Brain (organoid and tissue), 16 donors: ENCODE measurements at places on chromosomes 3 and 15.
A peak's percentile ranks its signal among the peaks of the same experiment; 100 is the strongest.

- no peak for DNase-seq
Measured at GRCh38 chr15:56984681-56985481, 66.4 kb downstream of the TCF12 start.

DNA sequence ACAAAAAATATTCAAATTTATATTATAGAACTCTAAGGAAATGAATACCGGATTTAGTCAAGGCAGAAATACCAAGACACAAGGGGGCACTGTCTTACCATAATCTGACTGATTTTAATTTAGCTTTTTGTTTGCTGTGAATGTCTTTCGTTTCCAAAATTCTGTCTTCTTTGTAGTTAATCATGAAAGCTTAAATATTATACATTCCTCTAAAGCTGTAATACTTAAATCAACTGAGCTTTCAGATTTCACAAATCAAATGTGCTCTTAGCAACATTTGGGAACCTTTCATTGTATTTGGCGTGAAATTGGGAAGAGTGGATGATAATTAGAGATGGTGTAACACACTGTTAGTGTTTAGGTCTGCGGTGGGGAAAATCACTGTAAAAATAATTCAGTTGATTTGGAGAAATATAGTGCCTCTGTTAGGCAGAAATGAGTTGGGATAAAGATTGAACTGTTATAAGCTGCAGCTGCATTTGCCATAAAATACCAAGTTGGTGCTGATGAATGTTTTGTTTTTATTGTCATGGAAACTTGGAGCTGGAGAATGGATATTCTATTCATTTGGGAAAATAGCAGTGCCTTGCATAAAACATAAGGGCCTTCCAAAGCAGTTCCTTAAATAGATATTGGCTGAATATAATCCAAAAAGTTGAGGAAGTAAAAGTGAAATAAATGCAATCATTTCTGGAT lies 228.2 kb downstream of the TCF12 start:
- DNase-seq, result peak; percentile 84

- no peak for DNase-seq
Measured at GRCh38 chr15:66850078-66850991, 148.3 kb downstream of the SMAD6 start.

- no peak for DNase-seq
Measured at GRCh38 chr3:188796122-188796631, 375.6 kb upstream of the TPRG1 start.

DNA sequence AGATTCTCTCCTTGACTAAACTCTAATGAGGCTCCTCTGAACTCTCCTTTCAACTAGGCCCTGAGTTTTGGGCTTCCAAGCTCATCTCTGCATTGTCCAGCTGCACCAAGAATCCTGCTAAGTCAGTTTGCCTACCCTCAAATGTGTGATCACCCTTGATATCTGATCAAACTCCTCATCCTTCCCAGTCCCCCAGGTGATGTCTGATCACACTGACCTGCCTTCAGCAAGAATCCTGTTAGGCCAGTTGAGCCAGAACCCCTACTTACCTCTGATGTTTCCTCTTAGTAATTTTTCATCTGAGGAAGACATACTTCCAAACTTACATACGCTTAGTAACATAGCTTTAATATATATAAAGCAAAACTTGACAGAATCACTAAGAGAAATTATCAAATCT lies 28.8 kb downstream of the SUMF1 start:
- no peak for DNase-seq

DNA sequence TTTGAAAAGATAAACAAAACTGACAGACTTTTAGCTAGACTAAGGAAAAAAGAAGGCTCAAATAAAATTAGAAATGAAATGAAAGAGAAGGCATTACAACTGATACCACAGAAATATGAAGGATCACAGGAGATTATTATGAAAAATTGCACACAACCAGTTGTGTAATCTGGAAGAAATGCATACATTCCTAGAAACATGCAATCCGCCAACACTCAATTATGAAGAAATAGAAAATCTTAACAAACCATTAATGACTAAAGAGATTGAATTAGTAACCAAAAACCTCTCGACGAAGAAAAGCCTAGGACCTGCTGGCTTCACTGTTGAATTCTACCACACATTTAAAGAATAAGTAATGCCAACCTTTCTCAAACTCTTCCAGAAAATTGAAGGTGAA lies 149.5 kb downstream of the SV2B start:
- no peak for DNase-seq

DNA sequence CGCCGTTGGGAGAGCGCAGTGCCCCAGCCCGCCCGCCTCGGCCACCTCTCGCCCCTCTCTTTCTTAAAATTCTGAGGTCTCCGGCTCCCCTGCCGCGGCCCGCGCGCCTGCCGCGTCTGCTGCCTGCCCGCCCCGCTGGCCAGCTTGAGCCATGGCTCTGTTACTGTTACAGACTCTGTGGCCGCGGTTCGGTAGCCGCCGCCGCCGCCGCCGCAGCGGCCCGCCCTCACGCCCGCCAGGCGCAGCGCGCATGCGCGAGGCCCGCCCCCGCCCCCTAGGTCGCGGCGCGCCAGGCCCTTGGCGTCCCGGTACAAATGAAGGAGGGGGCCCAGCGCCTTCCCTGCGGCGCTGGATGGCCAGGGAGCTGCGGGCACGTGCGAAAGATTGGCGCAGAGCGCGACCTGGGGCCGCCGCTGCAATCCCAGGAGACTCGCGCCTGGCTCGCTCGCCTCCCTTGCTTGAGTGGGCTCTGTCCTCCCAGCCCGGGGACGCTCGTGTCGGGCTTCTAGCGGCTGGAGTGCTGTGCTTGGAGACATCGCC lies at the start of gene ONECUT1:
TSS of gene ONECUT1 (minus strand) at position 168 of the 540 bp plus-strand sequence. CDS start 452 bp downstream, outside the sequence.
- peak; percentile 62 for DNase-seq

- DNase-seq, result no peak
Measured at GRCh38 chr3:183158113-183158512, 4.4 kb downstream of the LAMP3 start.

GRCh38 chr15:58698887-58699641 lies 50.4 kb downstream of the ADAM10 start:
- no peak for DNase-seq

GRCh38 chr3:78645628-78646310 lies 1122.0 kb downstream of the ROBO1 start:
- peak; percentile 92 for DNase-seq

DNA sequence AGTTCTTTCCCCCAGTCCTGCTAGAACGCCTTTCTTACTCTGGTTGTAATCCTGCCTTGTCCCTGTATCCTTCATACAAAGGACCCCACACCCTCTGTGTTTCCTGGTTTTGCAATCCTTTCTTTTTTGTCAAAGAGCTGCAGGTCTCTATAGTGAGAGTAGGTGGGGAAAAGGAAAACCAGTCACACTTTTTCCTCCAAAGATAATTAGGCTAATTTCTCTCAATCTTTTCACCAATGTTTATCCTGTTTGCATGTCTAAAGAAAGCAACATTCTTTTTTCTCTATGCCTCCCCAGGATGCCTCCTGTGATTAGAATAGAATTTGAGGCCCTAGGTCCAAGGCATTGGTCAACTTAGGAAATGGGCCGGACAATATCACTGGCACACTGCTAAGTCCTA lies 25.4 kb downstream of the SEMA6D start:
- DNase-seq, result no peak

- DNase-seq, result no peak
Measured at GRCh38 chr3:127785711-127786265, 36.5 kb downstream of the MGLL start.

GRCh38 chr3:29557186-29557585 lies 276.3 kb downstream of the RBMS3 start:
- no peak for DNase-seq

GRCh38 chr3:7684182-7684715 lies 817.4 kb upstream of the LMCD1 start:
- DNase-seq, result no peak

DNA sequence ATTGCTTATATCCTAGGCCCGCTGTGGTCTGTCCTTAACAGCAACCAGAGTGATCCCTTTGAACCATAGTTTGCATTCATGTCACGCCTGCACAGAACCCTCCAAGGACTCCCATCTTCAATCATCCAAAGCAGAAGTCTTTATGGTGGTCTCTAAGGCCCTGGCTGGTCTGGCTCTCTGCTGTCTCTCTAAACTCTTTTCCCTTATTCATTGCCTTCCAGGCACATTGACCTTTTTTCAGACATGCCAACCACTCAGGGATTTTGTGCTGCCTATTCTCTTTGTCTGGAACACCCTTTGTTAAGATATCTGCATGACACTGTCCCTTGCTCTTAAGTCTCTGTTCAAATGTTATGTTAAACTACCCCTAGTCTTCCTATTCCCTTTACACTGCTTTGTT lies 21.9 kb upstream of the ZBTB47 start:
- DNase-seq, result no peak

DNA sequence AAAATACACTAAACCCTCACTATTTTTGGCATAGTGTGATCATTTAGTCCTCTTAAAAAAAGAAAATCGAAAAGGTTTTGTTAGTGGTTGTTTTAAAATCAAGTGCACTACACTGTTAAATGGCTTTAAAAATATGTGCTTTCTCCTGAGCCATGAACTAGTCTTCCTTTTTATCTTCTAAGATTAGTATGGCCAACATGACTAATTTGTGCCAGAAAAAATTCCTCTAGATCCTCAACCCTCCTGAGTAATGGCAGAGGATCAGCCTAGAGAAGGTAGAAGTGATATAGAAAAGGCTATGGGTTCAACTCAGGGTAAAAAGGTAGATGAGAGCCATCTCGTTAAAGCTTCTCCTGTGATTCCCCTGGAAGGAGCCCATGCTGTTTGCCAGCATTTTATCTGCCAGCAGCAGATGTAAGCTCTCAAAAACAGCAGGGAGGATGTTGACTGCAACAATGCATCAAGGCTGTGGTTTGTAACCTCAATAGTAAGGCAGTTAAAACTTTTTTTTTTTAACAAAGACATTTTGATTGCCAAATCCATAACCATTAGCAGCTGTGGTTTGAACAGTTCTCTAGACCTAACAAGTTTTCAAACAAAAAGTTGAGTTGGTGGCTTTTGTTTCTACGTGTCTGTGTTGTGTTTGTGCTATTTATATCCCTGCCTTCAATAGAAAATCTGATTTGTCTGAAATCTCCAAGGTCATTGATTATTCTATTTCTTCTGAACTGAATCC lies 30.2 kb upstream of the ZNF609 start:
- DNase-seq, result peak; percentile 10

DNA sequence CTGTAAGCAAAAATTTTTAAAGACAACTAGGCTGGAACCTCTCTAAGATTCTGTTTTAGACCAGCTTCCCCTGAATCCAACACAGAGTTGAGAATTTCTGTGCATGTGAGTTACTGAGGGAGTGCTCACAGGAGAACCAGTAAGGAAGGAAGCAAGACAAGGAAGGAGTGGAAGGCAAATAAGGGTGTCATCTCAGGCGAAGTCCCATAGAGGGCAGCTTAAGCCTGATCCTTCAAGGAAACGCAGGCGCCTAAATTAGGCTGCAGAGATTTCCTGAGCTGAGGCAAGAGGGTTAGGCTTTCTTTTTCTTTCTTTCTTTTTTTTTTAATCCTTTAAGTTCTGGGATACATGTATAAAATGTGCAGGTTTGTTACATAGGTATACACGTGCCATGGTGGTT lies 36.2 kb upstream of the COL6A6 start:
- DNase-seq, result peak; percentile 26

DNA sequence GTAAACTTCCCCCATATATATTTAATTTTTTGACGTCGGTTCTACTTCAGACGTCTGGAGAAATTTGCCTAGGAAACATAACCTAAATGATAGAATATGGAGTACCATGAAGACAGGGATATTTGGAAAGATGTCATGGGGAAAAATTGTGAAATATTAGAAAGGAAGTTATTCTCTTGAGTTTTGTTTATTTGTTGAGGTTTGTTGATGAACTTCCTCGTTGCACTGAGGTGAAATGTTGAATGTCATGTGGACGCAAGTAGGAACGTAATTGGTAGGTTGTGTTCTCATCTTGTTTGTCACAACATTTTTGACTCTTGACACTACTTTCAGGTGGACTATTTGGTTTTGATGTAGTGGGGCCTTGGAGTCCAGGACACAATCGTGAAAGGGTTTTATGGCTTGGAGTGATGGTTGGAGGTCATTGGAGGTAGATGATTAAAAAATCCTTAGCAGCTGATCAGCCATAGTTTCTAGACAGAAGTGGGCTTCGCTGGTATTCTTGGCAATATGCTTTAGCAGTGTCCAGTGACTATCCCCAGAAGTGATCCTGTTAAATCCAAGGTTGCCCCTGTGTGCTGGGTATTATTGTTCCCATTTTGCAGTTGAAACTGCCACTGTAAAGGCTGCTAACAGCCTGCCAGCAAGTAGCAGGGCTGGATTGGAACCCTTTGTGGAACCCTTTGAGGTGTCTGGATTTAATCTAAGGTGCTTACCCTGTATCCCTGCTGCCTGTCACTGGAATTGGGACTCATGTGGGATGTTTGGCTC lies 1.5 kb downstream of the ABHD5 start:
- no peak for DNase-seq

DNA sequence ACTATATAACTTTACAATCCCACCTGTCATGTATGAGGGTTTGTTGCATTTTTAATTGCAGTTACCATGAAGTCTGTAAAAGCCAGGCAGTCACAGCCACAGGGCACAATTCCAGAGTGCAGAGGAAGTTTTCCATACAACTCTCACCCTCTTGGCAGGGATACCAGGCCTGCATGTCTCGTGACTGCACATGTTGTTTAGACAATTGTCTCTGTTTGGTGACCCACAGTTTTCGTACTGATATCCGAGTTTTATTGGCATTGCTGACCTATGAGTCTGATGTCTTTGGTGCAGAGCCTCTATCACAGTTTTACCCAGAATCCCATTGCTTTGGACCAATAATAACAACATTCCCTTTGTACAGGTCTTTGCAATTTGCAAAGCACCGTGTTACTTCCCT lies 24.9 kb upstream of the MYZAP start:
- DNase-seq, result no peak

- DNase-seq, result no peak
Measured at GRCh38 chr3:187228740-187229139, 31.5 kb downstream of the RTP1 start.

DNA sequence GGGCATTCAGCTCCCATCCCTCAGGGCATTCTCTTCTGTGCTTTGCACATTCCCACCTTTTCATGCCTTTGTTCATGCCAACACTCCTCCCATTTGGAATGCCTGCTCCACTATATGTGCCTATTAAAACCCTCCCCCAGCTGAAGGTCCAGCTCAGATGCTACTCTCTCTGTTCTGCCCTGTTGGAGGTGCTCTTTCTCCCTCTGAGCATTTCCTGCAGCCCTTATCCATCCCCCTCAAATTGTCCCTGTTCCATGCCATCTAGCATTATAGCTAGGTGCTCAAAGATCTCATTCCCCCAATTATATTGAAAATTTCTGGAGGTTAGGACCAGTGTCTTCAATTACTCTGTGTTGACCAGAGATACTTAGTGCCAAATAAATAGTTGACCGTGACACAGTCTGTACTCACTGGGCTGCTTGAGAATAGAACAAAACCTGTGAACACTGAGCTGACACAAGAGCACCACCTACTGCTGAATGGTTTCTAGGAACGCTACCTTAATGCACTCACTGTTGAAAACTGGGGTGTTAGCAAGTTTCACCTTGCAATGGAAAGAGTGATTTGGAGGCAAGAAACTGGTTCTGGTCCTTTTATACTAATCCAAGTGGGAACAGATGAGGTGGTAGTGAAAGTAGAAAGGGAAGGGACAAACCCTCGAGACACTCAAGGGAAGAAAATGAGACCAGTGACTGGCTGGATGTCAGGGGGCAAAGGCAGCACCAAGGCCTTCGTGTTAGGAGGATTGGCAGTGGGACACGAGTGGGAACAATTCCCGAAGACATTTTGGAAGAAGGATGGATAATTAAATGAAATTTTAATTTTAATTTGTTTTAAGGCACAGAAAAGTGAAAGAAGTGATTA lies 289.8 kb upstream of the ROPN1 start:
- peak; percentile 52 for DNase-seq

GRCh38 chr3:175307642-175308041 lies 448.5 kb downstream of the NAALADL2 start:
- DNase-seq, result peak; percentile 15
